ENCODE measurements at places on chromosomes 1 and 21.

DNA sequence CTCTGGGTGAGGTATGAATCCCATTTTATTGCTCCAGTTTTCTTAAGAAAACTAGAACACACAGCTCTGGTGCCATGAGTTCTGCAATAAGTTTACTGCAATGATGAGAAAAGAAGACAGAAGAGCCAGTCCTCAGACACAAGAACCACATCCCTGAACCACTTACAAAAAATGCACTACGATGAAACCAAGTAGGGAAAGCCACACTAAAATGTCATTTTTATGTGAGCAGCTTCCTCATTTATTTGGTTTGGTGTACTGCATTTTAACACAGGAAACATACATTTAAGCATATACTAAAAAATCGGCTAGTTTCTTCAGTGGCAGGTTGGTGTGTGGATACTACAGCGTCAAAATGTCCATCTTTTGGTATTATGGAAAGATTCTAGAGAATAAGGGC lies 95.9 kb downstream of the PTPN14 start:
- DNase-seq = no peak

- no peak for DNase-seq
Observed at GRCh38 chr1:55375617-55376258, 160.6 kb upstream of the USP24 start.

GRCh38 chr1:186878356-186878755 lies 49.6 kb downstream of the PLA2G4A start:
- DNase-seq = no peak

DNA sequence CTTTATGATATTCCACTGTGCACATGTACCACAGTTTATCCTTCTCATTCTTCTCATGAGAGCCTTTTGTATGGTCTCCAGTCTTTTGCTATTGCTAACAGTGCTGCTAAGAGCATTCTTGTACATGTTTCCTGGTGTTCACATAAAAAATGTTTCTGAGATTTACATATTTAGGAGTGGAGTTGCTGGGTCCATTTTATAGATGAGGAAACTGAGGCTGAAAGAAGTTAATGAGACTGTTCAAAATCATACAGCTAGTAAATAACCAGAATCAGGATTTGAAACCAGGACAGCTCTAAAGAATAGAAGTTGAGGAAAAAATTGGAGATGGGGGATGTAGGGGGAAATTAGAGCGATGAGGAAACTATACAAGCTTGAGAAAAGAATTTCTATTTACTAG lies 27.8 kb upstream of the RGS16 start:
- DNase-seq = no peak

DNA sequence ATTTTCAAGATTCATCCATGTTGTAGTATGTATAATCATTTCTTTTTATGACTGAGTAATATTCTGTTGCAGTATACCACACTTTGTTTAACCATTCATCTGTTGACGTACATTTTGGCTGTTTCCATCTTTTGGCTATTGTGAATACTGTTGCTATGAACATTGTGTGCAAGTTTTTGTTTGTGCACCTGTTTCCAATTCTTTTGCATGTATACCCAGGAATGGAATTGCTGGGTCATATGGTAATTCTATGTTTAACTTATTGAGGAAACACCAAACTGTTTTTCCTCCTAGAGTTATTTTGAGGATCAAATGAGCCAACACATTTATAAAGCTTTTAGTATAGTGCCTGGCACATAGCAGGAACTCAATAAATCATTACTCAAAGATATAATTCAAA lies 49.2 kb upstream of the MAN1A2 start:
- no peak for DNase-seq

DNA sequence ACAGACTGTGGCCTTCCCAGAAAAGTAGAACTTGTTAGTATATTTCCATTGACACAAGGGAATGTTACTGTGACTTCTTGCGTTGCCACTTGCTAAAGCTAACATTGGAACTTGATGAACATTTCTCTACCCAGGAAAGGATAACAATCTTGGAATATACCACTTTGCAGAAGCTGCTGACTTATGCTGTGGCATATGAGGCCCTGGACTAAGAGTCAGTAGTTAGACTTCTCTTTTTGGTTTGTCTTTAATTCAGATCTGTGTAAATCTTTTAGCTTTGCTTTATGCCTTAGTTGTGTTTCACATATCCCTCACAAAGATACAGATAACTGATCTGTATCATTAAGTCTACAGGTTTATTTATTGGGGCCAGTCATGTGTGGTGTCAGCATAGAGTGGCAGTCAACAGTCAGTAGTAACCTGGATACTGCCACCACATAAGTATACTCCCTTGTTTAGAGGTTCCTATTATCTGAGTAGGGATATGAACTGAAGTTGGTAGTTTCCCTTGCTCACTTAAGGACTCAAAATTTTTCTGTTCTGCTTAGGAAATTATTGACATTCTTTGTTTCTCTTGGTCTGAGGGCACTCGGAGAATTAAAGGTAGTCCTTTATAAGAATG lies 14.7 kb downstream of the RNF2 start:
- no peak for DNase-seq

DNA sequence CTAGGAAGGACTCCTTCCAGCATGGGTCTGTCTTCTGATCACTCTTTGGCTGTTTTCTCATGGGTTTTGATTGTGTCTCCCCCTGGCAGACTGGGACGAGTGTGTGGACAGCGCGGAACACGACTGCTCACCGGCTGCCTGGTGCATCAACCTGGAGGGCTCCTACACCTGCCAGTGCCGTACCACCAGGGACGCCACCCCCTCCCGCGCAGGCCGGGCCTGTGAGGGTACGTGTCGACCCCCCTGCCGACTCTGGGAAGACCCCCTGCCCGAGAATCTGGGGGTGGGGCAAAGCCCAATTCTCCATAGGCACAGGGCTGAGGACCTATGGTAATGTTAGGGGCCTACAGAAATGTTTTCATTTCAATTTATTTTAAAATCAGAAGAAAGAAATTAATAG lies 38.4 kb downstream of the UMODL1 start:
- DNase-seq = no peak

DNA sequence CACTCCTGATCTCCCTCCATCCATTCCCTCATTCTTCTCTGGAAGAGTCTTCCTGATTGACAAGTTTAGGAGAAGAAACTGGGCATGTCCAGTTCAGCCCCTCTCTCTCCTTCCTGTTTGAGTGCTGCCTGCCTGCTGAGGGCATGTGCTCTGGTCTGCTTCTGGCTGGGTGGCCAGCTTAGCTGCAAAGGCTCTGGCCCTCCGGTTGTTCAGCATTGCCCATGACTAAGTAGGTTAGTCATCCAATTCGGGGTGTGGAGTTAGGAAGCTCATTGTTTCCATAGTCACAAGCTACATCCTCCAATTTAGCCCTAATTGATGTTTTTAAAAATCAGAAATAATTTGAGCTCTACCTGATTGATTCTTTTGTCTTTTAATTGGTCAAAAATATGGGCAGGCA lies 25.6 kb upstream of the PLA2G2E start:
- no peak for DNase-seq

DNA sequence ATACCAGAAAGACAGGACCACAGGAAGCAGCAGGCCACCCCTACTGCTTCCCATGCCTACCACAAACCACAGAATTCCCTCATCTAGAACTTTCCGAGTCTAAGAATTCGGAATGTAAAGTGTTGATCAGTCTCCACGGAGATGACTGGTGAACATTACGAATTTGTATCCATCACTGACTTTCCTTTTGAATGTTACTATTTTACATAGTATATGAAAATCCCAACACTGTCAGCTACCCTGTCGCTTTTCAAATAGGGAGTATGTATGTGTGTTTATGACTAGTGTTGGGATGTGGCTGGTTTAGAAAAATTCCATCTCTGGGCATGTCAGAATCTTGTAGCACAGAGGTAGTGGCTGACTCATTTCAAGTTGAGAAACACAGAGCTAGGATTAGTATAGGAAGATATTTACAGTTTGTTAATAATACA lies 118.2 kb downstream of the COQ8A start:
- DNase-seq = no peak

GRCh38 chr21:23574932-23575331 lies 2032.3 kb downstream of the MRPL39 start:
- DNase-seq = no peak

- no peak for DNase-seq
Observed at GRCh38 chr1:117231748-117232373, 21.1 kb upstream of the VTCN1 start.

GRCh38 chr1:6491480-6491962 lies at the start of gene PLEKHG5:
Gene PLEKHG5 (minus strand): TSS chr1:6491667. CDS start chr1:6477571, 14,096 bp downstream.
- no peak for DNase-seq

All from CD4-positive, alpha-beta T cell (primary cell).